IMR-90 (cell line): ENCODE measurements at places on chromosomes 2 and 18. TPM values are rescaled to one million over a fixed set of nuclear protein-coding genes. Genes with fewer than 3 reads are reported as not detected.

DNA sequence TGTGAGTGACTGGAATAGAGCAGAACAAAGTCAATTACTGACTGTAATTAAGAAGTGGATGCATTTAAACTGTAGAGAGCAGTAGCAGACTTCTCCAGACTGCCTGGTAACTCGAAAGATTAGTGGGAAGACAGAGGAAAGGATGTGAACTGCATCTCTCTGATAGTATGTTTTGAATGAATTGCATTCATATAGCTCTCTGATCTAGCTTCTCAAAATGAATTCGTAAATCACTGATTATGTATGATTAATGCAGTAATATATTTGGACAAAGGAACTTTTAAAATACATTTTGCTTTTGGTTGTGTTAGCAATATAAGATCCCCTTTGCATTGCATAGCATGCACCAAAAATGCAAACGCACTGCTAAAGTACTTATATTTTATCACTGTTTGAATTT lies 304.0 kb downstream of the ARHGAP15 start:
- DNase-seq: peak; percentile 18

DNA sequence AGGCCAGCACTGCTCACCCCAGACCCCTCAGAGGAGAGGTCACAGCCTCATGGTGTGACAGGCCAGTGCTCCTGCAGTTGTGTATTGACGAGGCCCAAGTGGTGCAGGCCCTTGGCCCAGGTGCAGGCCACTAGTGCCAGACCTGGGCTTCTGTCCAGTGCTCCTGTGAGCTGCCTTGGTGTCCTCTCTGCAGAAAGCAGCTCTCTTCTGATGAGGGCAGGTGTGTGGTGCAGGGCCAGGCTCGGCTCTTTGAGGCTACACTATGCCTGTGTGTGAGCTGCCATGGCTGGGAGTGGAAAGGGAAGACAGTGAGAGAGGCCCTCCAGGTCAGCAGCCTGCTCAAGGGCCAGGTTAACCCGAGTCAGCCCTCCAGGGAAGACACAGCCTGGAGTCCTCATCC lies 17.1 kb downstream of the EHD3 start:
- no peak for DNase-seq

DNA sequence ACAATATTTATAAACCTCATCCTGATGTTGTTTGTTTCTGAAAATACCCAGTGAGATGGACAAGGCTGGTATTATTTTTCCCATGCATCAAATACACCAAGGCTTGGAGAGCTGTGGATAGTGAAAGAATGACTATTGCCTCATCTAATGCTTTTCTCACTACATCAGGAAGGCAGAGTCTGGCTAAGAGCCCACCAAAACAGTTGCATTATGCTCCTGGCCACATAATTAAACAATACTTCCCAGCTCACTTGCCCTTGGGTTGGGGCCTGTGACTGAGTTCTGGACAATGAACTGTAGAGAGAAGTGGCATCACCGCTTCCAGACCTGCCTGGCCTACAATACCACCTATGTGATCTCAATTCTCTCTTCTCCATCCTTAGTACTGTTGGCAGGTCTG lies 46.4 kb upstream of the REEP1 start:
- DNase-seq: peak; percentile 73

The RAD51AP2 gene
- not detected in 2 replicates for total RNA-seq

DNA sequence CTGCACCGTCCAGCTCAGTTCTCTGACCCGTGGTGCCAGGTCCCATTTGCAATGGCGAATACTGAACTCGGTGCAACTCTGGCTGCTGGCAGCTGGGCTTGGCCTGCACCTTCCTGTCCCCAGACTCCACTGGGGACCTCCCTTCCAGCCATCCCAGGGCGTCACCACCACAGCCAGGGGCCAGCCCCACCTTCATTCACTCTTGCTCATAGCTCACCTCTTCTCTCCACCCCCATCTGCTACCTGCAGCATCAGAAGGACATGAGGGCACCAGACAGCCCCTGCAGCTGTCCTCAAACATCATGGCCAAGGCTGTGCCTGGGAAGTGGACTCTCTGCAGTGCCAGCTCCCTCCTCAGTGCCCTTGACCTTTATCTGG lies 16.2 kb upstream of the ALPI start:
- no peak for DNase-seq

The LRP1B gene
- total RNA-seq: under 0.01 TPM in 2 replicates

- peak; percentile 50 for DNase-seq
Observed at GRCh38 chr2:137925599-137925998, 38.7 kb upstream of the HNMT start.

The MARCHF4 gene
- total RNA-seq: 2.3 and 3.1 TPM in 2 replicates
